ENCODE measurements at places on chromosomes 2 and 18. TPM values are rescaled to one million over a fixed set of nuclear protein-coding genes. Genes with fewer than 3 reads are reported as not detected.

- no peak for DNase-seq
Observed at GRCh38 chr18:24265502-24266064, 126.7 kb downstream of the CABYR start.

- no peak for DNase-seq
Observed at GRCh38 chr2:12262681-12263436, 453.9 kb upstream of the TRIB2 start.

DNA sequence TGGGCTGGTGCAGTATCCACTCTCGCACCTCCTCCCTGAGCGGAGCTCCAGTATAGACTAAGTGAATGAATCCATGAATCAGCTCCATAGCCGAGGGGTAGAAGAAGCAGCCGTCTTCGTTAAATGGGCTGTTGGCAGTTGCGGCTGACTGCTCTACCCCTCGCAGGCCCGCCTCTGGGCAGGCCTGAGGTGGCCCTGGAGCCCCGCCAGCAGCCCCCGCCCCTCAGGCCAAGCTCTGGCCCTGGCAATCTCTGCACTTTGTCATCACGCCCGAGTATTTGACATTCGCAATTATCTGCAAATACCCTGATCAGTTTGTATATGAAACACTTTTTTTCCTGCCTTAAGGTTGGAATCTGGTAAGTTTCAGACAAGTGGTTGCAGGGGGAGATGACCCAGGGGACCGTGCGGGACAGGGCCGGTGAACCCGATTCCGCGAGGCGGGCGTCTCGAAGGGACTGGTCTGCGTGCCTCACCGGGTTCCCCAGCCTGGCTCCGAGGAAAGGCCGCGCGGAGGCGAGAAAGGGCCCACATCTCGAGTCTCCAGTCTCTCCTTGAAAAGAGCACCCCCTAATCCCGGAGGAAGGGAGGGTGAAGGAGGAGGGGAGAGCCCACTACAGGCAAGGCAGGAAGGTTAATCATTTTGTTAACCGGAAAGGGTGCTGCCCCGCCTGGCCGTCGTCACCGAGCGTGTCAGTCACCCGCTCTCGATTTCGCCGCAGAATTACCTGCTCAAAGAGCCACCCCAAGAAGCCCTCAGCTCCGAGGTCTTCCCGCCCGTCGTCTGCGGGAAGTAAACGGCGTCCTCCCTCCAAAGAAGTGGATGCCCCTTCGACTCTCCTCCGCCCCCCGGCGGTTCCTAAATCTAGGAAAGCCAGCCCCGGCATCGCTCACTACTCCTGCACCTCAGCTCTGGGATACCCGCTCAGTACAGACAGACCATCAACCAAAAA lies 11.1 kb upstream of the SATB2 start:
- no peak for DNase-seq

Gene TUBA3E
- total RNA-seq: 11.1 TPM

Gene RNF144A
- 30.3 TPM for total RNA-seq

DNA sequence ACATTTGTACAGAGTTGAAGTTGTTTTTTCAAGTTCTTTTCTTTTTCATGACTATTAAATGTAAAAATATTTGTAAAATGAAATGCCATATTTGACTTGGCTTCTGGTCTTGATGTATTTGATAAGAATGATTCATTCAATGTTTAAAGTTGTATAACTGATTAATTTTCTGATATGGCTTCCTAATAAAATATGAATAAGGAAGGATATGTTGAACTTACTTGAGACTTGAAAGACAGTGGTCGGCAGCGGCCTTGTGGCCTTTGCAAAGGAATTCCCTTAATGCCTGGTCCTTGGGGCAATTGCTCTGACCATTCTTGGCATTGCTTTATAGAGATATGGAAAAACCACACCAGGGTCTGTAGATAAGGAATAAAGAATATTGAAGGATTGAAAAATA lies 25.9 kb upstream of the TMEM87B start:
- no peak for DNase-seq

Gene EDAR
- not detected for total RNA-seq

Gene TTN
- 0.03 TPM for total RNA-seq

DNA sequence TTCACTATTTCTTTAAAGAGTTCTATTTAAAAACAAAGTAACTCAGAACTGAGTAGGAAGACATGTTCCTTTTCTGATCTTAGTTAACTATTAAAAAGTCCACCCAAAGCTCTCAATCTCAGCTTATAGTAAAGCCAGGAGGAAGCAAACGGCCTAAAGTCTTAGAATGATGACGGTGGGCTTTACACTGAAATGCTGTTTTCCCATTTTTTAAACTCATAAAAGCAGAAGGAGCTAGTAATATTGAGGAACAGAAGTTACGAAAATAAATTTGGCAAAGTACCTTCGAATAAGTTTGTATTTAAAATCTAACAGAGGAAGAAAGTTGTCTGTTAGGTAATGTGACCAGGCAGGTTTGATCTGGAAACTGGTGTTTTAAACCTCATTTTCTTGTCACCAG lies 111.1 kb downstream of the ZNF532 start:
- no peak for DNase-seq

Gene TUBB8B
- not detected for total RNA-seq

Gene FBXO41
- 6.9 TPM for total RNA-seq

- no peak for DNase-seq
Observed at GRCh38 chr2:59032499-59032898, 791.4 kb upstream of the FANCL start.

DNA sequence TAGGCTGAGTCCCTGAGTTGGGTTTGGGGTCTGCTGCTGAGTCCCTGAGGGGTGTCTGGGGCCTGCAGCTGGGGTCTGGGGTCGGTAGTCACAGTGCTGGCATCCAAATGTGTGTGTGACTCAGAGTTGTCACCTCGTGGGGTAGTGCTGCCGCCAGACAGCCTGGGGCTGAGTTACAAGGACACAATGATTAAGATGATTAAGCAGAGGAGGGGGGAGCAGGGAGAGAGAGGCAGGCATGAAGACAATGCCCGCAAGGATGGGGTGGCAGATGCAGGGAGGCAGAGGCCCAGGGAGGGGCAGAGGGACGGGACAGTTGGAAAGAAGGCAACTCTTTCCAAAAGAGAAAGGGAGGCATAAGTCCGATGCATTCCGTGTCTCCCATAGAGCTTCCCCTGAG lies 120.2 kb downstream of the CELF4 start:
- DNase-seq: no peak

DNA sequence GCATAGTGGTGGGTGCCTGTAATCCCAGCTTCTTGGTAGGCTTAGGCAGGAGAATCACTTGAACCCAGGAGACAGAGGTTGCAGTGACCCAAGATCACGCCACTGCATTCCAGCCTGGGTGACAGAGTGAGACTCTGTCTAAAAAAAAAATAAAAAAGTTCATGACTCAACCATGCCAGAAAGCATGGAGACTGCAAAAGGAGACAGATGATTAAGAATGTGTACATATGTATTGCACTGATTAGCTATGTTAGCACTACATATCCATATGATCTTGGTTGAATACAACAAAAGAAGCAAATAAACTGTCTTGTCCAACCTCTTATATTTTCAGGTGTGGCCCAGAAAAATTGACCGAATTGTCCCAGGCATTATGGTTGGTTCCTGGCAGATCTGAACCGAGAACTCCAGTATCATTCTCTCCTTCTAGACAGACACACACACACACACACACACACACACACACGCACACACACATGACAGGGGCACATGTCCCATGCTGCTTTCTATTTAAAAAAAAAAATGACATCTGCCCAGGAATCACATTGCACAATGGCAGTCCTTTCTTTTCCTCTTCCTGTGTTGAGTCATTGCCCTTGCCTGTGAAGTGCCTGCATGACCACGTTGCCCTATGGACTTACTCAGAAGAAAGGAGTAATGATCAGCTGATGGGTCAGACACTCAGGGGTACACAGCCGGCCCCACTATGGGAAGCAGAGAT lies 65.6 kb downstream of the MYCN start:
- peak; percentile 77 for DNase-seq

DNA sequence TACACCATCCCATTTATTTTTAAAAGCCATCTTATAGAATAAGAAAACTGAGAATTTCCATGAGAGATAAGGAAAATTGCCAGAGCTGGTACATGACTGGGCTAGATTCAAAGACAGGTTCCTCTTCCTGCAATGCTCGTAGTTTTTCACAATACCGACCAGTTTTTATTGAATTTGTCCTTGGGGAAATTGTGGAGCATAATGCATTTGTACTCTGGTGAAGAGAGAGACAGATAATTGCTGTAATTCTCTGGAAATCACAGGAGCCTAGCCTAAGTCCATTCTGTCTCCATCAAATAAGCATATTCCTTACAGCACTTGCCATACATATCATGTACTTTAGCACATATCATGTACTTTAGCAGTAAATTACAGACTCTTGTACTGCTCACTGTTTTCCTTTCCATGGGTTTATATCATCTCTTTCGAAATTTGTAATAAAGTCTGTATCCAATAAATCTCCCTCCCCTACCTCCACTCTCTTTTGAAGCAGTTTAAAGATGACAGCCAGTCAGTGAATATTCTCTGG lies 355.2 kb downstream of the CNTNAP5 start:
- DNase-seq: no peak

Gene KDSR
- total RNA-seq: 54.7 TPM

Gene PPP1R1C
- not detected for total RNA-seq

Gene LHCGR
- not detected for total RNA-seq

DNA sequence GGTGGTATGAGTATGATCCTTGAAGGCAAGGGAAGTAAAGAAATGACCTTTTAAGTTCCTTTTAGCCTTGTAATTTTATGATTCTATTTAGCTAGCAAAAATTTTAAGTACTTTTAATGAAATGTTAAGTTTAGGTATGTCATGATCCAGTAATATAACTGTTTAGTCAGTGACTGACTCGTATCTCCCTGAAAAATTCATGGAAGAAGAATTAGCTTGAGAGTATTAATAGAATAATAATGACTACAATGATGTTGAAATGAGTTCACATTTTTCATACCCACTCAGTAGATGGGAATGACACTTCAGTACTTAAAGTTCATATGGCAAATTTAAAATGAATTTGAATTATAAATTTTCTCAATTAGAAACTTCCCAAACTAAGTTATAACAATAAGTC lies 14.6 kb downstream of the RAB3GAP1 start:
- no peak for DNase-seq

DNA sequence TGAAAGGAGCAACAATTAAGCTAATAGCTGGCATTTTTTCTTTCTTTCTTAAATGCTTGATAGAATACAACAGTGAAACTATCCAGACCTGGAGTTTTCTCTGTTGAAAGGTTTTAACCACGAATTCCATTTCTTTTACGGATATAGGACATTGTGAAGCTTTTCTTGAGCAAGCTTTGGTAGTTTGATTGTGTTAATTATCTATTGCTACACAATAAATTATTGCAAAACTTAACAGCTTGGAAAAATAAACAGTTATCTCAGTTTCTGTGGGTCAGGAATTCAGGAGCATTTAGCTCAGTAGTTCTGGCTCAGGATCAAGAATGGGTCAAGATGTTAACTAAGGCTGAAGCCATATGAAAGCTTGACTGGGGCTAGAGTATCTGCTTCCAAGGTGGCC lies 11.7 kb downstream of the PHOSPHO2 start:
- DNase-seq: no peak

GRCh38 chr2:138336146-138336545 lies 165.4 kb upstream of the SPOPL start:
- DNase-seq: no peak

DNA sequence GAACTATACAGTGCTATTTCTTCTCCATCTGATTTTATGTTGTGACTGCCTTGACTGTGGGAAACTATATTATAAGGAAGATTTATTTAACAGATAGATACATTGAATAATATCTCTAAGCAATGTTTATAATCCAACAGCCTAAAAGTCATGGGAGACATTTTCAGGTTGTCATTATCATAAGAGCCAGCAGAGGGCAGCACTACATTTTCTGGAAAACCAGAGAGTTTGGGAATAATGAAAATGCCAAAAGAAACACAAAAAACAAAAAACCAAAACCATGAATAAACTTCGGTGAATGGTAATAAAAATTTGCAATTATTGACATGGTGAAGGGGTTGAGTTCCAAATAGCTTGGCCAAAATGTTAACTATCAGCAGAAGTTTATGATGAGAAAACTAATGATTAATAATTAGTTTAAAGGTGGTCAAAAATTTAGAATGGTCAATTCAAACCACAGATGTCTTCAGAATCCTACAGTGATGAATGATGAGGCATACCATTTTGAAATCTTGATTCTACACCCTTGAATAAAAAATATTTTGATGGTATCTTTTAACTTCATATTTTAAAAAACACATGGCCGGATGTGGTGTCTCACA lies 4.7 kb downstream of the EEF1B2 start:
- DNase-seq: peak; percentile 21

DNA sequence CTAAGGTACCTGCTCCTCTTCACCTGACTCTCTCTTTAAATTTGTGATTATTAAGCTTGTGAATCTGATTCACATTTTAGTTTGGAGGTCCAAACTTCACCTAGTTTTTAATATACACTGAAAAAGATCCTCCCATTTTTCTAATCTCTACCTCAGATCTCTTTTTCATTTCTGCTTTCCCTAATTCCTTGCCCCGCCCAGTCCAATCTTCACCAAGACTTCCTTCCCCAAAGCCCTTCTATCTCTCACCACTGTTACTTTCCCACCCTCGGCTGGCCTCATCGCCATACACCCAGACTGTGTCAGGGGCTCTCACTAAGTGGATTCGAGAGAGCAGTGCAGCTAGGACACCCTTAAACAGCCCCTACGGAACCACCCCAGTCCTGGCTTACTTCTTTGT lies 40.0 kb downstream of the LBH start:
- no peak for DNase-seq

DNA sequence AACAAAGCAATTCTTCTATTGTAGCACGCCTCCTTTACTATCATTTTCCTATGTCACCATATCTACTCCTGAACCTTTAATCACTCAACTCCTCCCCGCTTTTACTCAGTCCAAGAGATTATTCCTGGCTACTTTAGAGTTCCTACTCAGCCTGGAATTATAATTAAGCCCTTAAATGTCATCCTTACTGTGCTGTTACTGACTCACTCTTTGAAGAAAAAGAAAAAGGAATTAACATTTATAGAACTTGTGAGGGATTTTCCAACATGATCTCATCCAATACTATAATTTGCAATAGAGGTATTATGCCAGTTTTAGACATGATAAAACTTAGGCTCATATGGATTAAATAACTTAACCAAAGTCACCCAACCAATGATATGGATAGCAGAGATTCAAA lies 61.7 kb downstream of the CCDC88A start:
- DNase-seq: no peak

Gene AMER3
- total RNA-seq: not detected

- no peak for DNase-seq
Observed at GRCh38 chr2:155547571-155547970, 785.0 kb downstream of the NR4A2 start.
